ENCODE measurements at places on chromosomes 6 and 20. TPM values are rescaled to one million over a fixed set of nuclear protein-coding genes. Genes with fewer than 3 reads are reported as not detected.

NKAIN4 gene
- not detected for total RNA-seq

APOBEC2 gene
- total RNA-seq, result not detected

CRIP3 gene
- total RNA-seq, result 2.0 TPM

SEC23B gene
- total RNA-seq, result 123 TPM

F13A1 gene
- not detected for total RNA-seq

SYCP2 gene
- 1.4 TPM for total RNA-seq

NOX3 gene
- total RNA-seq, result not detected

C20orf141 gene
- not detected for total RNA-seq
